ENCODE measurements at places on chromosomes 2 and 18. TPM values are rescaled to one million over a fixed set of nuclear protein-coding genes. Genes with fewer than 3 reads are reported as not detected.

TWIST2 gene
- not detected for total RNA-seq

DNA sequence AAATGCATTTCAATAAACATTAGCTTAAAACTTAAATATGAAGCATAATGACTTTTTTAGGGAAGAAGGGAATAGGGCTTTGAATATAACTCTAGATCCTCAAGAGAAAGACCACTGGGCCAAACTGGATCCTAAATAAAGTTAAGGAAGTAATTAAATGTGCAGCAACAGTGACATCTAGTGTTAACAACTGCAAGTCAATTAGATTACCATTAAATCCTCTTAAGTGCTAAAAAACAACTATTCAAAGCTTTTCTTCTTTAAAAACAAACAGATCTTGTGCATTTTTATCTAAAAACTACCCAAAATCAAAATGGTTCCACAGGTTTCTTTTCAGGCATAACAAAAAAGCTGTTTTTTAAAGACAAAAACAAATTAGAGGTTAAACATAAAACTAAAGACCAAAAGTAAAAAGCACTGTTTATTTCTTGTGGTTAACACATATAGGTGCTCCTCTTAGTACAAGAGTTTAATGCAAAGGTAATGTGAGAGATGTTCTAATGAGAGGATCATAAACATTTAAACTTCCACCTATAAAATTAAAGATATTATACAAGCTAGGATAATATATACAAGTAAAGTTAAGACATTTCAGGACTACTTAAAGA, 111.4 kb downstream of the THADA start:
- no peak overlapping the region for H3K27ac ChIP-seq
- H3K4me1 ChIP-seq, result peaks cover 4% of the 10 kb centered on the region
- H3K36me3 ChIP-seq, result no peaks in the 10 kb centered on the region
- no peaks in the 10 kb centered on the region for H3K27me3 ChIP-seq
- DNase-seq, result peak; percentile 51

PLCD4 gene
- total RNA-seq, result 0.26 TPM

GRCh38 chr18:58512648-58513588, 116.0 kb downstream of the ALPK2 start:
- H3K36me3 ChIP-seq, result no peaks in the 10 kb centered on the region
- H3K4me3 ChIP-seq, result no peak overlapping the region
- H3K27ac ChIP-seq, result no peak overlapping the region
- no peaks in the 10 kb centered on the region for H3K27me3 ChIP-seq

GRCh38 chr2:240362216-240362755, 73.2 kb upstream of the GPC1 start:
- H3K4me3 ChIP-seq, result no peak overlapping the region
- no peak for DNase-seq
- no peaks in the 10 kb centered on the region for H3K27me3 ChIP-seq
- no peak overlapping the region for H3K27ac ChIP-seq
- no peaks in the 10 kb centered on the region for H3K36me3 ChIP-seq

GRCh38 chr2:202950592-202950991, 38.5 kb downstream of the CARF start:
- no peak for DNase-seq
- H3K4me1 ChIP-seq, result no peaks in the 10 kb centered on the region
- H3K36me3 ChIP-seq, result peaks cover 3% of the 10 kb centered on the region
- H3K27me3 ChIP-seq, result no peaks in the 10 kb centered on the region

PKP4 gene
- total RNA-seq, result 35.0 TPM

- no peak overlapping the region for H3K27ac ChIP-seq
- DNase-seq, result no peak
- no peaks in the 10 kb centered on the region for H3K4me1 ChIP-seq
- no peak overlapping the region for H3K4me3 ChIP-seq
- H3K27me3 ChIP-seq, result no peaks in the 10 kb centered on the region
Observed at GRCh38 chr2:164826293-164827243, 15.1 kb downstream of the COBLL1 start.

DNA sequence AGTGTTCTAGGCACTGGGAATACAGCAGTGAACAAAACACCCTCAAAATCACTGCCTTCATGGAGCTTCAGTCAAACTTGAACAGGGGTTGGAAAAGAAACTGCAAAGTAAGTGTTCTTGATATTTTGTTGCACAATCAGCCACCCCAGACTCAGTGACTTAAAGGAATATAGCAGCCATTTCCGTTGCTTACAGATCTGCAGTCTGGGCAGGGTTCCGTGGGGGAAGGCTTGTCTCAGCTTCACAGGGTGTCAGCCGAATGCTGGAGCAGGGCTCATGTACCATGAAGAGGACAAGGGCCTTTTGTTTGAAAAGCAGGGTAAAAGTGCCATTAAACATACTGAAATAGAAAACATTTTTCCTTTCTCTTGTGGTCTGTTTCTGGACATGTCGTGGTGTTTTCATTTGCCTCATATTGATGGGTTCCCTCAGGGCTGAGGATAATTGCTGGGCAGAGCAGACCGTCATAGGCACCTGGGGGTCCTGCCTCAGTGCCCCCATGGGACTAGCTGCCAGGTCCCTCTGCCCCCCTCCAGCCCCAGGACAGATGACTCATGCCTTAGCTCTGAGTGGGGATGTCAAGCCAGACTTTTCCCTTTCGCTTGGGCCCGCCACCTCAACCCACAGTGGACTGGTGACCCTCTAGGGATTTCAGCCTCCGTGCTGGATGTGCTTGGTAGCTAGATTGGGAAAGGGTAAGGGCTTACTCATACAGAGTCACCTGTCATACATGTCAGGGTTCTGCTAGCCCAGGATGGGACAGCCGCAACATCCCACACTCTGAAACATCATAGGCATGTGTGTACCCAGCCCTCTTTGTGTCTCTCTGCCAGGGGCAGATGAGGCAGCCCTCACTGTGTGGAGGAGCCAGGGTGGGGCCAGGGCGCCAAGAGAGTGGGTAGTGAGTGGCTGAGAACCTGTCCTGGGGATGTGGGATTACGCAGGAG, 96.5 kb downstream of the PTPRM start:
- no peaks in the 10 kb centered on the region for H3K27me3 ChIP-seq
- H3K27ac ChIP-seq, result no peak overlapping the region
- no peaks in the 10 kb centered on the region for H3K36me3 ChIP-seq
- no peaks in the 10 kb centered on the region for H3K4me1 ChIP-seq
- no peak overlapping the region for H3K4me3 ChIP-seq

GRCh38 chr18:79507546-79508480, 112.1 kb downstream of the NFATC1 start:
- peak; percentile 23 for DNase-seq
- no peak overlapping the region for H3K4me3 ChIP-seq
- peak overlapping the region; percentile 36 for H3K27ac ChIP-seq
- peaks cover 48% of the 10 kb centered on the region for H3K4me1 ChIP-seq
- H3K27me3 ChIP-seq, result no peaks in the 10 kb centered on the region
- H3K36me3 ChIP-seq, result peaks cover 4% of the 10 kb centered on the region

DNA sequence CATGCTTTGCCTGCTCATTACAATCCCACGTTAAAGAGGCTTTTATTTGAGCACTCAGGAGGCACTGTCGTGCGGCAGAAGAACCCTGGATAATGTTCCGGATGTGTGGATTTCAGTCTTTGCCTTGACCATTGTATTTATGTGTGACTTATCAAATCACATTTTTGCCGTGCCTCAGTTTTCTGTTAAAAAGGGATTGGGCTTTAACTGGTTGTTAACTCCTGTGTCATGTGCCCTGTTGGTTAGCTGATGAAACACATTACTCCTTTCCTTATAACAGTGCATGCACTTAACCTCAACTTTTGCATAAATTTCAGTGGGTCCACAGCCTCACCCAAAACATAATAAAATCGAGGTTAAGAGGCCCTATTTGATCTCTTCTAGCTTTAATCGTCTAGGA, 52.7 kb downstream of the NAB1 start:
- H3K36me3 ChIP-seq, result no peaks in the 10 kb centered on the region
- H3K4me3 ChIP-seq, result no peak overlapping the region
- H3K27me3 ChIP-seq, result no peaks in the 10 kb centered on the region
- no peak overlapping the region for H3K27ac ChIP-seq
- no peaks in the 10 kb centered on the region for H3K4me1 ChIP-seq

REG3A gene
- not detected for total RNA-seq

LHCGR gene
- total RNA-seq, result not detected

DNA sequence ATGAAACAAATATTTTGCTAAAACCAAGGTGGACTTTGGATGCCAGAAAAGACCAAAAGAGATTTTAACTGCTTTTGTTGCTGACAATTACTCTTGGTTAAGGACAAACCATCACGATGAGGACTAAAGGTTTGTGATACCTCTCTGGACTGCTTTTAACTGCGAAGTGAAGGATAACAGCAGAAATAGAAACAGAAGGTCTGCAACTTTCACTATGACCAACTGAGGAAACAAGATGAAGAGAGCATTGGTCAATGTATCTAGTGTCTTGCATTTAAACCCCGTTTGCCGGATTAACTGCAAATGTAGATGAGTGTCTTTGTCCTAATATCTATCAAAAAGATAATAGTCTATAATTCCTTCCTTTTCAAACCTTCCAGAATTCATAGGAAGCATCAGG, 541.7 kb downstream of the ERBB4 start:
- no peak overlapping the region for H3K27ac ChIP-seq
- DNase-seq, result no peak
- H3K36me3 ChIP-seq, result no peaks in the 10 kb centered on the region

SCN7A gene
- total RNA-seq, result not detected

SERPINB4 gene
- not detected for total RNA-seq

ATOH8 gene
- not detected for total RNA-seq

- H3K27ac ChIP-seq, result no peak overlapping the region
- H3K36me3 ChIP-seq, result no peaks in the 10 kb centered on the region
- DNase-seq, result no peak
- no peak overlapping the region for H3K4me3 ChIP-seq
- H3K4me1 ChIP-seq, result no peaks in the 10 kb centered on the region
Observed at GRCh38 chr18:43751203-43751602, 473.9 kb upstream of the SYT4 start.

UGT1A10 gene
- total RNA-seq, result not detected

DOCK10 gene
- total RNA-seq, result 186 TPM

PROC gene
- total RNA-seq, result not detected

DNA sequence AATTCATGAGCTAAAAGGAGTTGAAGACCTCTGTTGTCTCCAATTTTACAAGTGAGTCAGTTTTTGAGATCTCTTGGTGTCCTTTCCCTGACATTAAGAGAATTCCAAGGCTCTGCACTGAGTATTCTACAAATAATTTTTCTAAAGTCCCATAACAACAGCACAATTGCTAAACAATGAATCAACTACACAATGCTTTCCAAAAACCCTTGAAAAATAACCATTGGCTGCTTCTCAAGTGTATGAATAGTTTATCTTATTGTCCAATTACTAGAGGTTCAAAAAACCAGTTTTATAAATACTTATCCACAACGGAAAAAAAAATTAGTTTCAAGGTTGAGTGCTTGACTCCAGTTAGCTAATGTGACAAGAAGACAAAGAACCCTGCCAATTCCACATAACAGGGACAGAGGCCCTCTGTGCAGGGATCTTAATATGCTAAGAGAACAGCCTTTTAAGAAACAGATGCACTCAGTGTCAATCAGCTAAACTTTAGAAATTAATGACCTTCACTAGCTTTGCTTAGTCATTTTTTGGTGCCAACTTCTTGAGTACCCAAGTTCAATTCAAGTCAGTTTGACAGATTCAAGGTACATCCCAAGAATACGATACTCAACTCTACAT, 266.6 kb upstream of the CYP26B1 start:
- DNase-seq, result no peak
- no peak overlapping the region for H3K4me3 ChIP-seq
- no peaks in the 10 kb centered on the region for H3K4me1 ChIP-seq

FLACC1 gene
- 10.3 TPM for total RNA-seq

- H3K36me3 ChIP-seq, result no peaks in the 10 kb centered on the region
- H3K27me3 ChIP-seq, result no peaks in the 10 kb centered on the region
- no peak overlapping the region for H3K4me3 ChIP-seq
- no peaks in the 10 kb centered on the region for H3K4me1 ChIP-seq
Observed at GRCh38 chr2:227701556-227701955, 16.3 kb downstream of the SLC19A3 start.

DNA sequence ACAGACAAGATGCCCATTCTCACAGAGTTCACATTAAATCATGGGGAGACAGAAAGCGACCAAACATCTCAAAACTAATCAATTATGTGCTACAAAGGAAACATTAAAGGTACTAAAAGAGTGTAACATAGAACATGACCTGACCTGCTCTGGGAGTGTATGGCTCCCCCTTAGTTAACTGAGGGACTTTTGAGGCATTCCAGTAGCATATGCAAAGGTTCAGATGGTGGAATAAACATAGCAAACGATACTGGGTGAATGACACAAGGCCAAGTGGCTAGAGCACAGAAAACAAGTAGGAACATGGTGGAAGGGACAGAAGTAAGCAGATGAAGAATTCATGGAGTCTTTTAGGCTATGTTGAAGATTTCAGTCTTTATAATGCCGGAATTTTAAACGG, 11.9 kb downstream of the PPP3R1 start:
- no peak for DNase-seq
- H3K36me3 ChIP-seq, result no peaks in the 10 kb centered on the region
- no peak overlapping the region for H3K27ac ChIP-seq
- peaks cover 95% of the 10 kb centered on the region for H3K4me1 ChIP-seq

GRCh38 chr18:49786019-49786720, 27.2 kb downstream of the ACAA2 start:
- H3K4me3 ChIP-seq, result no peak overlapping the region
- no peaks in the 10 kb centered on the region for H3K27me3 ChIP-seq
- H3K4me1 ChIP-seq, result peaks cover 54% of the 10 kb centered on the region
- DNase-seq, result peak; percentile 26
- H3K27ac ChIP-seq, result no peak overlapping the region
- peaks cover 3% of the 10 kb centered on the region for H3K36me3 ChIP-seq

Data from CD4-positive, alpha-beta memory T cell (primary cell).